ENCODE measurements at places on chromosomes 6 and 20.

- DNase-seq: peak; percentile 18
Observed at GRCh38 chr6:52020945-52021570, 66.4 kb downstream of the PKHD1 start.

DNA sequence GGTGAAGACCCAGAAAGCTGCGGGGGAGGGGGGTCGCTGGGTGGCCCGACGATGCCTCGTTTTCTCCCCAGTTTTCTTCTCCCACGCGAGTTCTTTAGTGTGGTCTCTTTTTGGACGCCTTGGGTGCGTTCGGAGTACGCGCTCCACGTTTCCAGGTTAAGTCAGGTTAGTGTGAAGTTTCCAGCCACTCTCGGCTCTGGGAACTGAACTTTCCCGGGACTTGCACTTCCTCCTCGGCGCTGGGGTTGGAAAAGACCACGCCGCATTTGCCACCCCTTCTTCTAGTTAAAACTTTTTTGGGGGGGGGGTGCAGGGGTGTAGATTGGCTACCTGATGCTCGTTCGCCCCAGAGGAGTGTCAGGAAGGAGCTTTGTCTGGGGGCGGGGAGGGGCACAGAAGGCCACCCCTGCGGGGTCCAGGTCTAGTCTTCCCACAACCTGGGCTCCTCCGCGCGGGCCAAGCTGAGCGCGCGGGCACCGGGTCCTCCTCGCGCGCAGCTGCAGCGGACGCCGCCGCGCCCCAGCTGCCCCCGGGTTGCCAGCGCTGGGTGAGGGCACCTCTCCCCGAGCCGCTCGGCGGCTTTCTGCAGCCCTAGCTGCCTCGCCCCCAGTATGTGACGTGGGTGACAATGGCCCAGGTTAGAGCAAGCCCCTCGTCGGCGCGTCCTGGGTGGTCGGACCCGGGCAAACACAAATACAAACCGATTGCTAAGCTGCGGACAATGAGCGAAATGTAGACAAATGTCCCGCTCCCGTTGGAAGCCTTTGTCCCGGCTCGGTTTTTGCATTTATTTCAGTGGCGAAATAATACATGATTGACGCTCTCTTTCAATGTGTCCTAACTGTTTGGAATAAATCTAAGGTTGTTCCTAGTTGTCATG, 1.7 kb upstream of the NKX2-2 start:
- DNase-seq: no peak

DNA sequence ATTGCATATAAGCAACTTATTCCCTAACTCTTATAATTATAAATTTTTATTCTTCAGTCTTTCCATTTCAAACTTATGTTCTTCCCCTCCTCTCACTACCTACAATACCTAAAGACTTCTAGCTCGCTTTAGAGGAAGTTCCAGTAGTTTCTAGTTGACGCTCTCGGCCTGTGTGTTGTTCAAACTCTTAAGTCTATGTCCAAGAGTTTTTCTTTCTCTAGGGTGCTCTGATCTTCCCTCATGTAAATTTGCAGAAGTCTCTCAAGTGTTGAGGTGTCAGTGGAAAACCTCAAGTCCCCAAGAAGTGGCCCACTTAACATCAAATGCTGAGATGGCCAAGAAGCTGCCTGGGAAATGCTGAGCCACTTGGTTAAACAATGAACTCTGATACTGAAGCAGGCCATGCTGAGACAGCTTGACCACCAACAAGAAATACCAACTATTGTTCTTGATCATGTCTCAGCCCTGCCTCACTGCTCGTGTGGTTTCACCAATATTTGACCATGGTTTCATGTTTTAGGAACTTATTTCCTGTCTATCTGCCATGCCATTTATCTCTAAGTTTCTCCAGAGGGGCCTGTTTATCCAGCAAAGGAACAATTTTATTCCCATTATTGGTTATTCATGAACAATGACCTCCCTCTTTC, 100.9 kb upstream of the TCF21 start:
- no peak for DNase-seq

DNA sequence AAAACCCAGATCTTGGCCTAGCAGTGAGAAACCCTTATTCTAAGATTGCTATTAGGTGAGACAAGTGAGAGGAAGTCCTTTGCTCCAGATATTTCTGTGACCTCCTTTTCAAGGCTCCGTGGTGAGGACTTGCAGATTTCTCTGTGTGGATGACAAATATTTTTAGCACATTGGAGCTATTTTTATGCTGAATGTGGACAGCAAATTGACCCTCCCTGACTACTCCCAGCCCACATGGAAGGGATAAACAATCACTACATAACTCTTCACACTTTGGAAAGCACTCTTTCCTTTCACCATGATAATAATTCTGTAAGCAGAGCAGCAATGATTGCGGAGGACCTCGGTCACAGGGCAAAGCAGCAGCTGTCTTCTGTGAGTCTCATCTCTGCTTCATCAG, 88.0 kb upstream of the ADGRF1 start:
- DNase-seq: no peak

DNA sequence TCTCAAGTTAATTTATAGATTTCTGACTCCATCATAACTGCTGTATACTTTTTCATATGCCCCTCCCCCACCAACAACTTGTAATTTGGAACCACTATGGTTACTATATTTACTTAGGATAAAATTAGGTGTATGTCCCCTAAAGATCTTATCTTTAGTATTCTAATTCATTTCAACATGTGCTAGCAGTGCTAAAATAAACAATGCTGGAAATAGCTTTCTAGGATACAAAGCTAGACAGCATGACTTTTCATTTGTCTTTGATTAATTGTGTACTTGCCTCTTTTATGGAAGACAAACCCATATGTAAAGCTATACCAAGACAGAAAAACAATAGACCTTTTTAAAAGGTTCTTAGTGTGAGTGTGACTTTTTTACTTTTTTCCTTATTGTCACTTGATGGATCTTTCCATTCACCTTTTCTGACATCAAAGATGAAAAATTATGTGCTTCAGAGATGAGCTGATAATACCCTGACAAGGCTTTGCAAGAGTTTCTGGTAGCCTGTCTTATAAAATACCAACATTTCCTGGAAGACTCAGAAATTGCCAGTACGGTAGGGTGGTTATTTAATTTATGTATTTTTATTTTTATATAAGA, 31.2 kb upstream of the POPDC3 start:
- DNase-seq: no peak

DNA sequence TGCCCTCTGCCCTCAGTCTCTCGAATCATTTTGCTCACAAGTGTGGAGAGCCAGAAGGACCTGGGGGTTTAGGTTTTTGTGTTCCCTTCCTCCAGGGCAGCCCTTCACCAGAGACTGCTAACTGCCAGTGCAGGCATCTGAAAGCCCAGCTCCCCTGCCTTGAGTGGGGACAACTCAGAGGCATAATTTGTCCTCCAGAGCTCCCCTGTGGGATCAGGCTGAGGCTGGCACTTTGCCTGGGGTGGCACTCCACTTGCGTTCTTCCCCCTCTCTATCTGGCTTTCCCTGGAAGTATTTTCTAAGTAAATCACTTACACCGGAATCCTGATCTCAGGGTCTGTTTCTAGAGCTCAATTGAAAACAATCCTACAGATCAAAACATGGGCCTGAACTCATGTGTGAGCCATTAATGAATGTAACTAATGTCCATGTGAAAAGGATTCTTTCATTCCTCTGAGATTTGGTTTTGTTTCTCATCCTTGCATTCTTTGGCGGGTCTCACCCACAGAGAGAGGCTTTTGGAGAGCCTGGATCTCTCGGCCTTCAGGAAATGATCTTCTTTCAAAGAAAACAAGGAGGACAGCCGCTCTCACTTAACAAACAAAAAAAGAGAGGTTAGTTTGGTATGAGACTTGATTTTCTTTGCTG, 125.7 kb upstream of the RIPOR2 start:
- no peak for DNase-seq

DNA sequence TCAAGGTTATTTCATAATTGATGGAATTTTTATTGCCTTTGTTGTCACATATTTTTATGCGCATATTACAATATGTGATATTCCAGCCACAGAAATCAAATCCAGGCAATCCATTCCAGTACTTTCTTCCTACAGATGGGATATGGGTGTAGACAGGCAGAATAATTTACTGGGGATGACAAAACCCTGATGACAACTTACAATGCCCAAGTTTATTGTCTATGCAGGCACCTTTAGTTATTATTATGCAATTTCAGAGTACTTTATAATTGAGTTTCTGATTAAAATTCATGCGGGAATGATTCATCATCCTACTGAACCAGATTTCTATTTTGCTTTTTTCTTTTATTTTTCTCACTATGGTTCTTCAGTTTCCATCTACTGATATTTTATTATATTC, 358.7 kb downstream of the LMBRD1 start:
- DNase-seq: no peak

GRCh38 chr6:138528137-138528536, 28.8 kb upstream of the NHSL1 start:
- DNase-seq: no peak

DNA sequence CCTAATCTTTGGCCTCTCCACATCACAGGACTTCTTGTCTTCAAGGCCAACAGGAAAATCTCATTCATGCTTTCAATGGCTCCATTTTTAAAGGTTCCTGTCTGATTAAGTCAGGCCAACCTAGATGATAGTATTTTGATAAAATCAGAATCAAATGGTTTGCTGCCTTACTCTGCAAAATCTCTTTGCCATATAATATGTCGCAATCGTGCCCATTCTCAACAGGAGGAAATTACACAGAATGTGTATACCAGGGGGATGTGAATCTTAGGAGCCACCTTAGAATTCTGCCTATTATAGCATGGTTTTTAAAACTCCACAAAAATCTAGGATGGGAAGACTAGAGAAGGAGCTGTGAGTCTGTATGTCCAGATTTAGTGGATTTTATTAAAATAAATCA, 612.9 kb upstream of the MAN1A1 start:
- DNase-seq: no peak

- DNase-seq: no peak
Observed at GRCh38 chr6:106161893-106162292, 75.8 kb downstream of the PRDM1 start.

GRCh38 chr6:113445201-113445600, 411.9 kb upstream of the MARCKS start:
- DNase-seq: no peak

DNA sequence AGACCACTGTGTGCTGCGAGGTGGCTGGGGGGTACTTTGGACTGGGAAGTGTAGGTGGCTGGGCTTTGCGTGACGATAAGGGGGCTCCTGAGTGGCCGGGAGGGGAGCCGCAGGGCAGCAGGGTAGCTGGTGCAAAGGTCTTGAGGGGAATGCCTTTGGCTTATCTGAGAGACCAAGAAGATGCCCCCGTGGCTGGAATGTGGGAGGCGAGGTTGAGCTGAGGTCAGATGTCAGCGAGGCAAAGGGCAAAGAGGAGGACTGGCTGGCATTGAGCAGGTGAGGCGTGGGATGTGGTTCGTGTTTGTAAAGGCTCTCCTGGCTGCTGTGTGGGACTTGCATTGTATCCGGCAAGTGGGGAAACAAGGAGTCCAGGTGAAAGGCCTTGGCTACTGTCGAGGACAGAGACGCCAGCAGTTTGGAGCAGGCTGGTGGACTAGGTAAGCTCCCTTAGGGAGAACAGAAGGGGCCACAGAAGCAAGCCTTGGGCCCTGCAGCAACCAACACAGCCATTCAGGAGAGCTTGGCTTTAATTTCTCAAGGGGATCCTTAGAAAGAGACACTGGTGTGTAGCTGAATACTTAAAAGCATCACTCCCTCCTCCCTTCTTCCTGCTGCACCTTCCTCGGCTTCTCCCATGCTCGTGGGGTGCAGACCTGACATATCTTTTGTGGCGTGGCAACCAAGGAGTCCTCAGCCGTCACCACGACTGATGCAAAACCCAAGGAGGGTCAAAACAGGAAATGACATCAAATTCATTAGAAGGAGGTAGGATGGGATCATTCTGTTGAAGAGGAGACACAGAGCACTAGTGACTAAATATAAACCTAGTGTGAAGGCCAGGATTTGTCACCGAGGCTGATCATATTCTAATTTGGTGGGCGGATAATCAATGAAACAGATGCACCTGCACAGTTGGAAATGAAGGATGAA, 53.5 kb upstream of the ERVFRD-1 start:
- DNase-seq: no peak

- no peak for DNase-seq
Observed at GRCh38 chr20:20755674-20756319, 43.4 kb upstream of the RALGAPA2 start.

DNA sequence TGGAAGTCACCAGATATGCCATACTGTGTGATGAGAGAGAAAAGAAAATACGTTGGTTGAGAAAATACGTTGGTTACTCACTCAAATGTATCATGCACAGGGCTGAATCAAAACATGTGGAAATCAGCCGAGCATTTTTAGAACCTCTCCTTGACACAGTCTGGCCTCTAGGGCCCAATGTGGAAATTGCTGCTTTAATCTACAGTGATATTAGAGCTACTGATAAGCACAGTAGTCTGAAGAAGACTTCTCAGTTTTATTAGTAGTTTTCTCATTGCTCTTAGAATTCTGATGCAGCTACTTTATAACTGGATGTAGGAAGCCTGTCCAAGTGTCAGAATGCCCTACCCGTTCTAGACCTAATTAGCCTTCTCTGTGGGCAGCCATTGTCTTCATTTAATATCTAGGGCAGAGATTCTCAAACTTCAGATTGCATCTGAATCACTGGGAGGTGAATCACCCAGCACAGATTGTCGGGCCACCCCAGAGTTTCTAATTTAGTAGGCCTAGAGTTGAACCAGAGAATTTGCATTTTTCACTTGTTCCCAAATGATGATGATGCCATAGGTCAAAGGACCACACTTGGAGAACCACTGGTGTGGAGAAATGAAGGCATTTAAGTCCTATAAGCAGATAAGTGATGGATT, 229.1 kb downstream of the PLCB1 start:
- DNase-seq: no peak

DNA sequence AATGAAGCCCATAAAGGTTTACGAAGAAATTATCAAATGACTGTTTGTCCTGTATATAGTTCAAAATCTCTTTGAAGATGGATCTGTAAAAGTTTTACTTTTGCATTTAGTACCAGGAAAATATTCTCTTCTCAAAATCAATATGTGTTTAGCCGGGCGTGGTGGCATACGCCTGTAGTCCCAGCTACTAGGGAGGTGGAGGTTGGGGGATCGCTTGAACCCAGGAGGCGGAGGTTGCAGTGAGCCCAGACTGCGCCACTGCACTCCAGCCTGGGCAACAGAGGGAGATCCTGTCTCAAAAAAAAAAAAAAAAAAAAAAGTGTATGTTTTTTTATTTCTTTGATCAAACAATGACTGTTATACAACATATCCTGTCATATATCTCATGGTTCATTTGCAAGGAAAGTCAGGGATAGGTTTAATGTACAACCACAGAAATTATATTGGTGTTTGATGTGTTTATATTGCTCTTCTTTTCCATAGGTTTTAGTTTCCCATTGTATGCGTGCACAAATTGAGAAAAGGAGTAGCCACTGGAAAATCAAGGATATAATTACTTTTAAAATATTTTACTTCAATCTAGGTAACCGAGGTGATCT, 40.1 kb downstream of the SOX4 start:
- no peak for DNase-seq

DNA sequence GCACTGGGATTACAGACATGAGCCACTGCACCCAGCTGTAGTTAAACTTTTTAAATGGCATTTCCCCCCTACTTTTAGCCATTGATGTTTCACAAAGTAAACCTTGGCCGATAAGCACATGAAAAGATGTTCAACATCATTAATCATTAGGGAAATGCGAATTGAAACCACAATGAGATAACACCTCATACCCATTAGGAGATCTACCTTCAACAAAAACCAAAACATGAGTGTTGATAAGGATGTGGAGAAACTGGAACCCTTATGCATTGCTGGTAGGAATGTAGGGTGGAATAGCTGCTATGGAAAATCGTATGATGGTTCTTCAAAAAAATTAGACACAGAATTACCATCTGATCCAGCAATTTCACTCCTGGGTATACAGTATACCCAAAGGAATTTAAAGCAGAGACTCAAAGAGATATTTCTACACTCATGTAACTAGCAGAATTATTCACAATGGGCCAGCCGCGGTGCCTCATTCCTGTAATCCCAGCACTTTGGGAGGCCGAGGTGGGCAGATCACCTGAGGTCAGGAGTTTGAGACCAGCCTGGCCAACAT, 286.5 kb upstream of the JARID2 start:
- no peak for DNase-seq

Measured in NCI-H1105 (cell line).